A549 (cell line): ENCODE measurements at places on chromosomes 12 and 14.

DNA sequence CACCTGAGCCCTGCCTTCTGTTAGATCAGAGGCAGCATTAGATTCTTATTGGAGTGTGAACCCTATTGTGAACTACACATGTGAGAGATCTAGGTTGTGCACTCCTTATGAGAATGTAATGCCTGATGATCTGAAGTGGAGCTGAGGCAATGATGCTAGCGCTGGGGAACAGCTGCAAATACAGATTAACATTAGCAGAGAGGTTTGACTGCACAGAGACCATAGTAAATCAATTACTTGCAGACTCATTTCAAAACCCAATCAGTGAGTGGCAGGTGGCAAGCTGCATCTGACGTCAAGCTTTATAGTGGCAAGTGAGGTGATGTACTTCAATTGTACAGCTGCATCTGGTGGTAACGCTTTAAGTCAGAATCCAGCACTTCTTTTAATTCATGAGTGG lies 141.6 kb downstream of the GPHN start:
- no peak for DNase-seq

- peak; percentile 39 for DNase-seq
Measured at GRCh38 chr12:47376927-47377326, 297.2 kb upstream of the AMIGO2 start.

- no peak for DNase-seq
Measured at GRCh38 chr12:121798787-121799155, 5.0 kb upstream of the SETD1B start.

DNA sequence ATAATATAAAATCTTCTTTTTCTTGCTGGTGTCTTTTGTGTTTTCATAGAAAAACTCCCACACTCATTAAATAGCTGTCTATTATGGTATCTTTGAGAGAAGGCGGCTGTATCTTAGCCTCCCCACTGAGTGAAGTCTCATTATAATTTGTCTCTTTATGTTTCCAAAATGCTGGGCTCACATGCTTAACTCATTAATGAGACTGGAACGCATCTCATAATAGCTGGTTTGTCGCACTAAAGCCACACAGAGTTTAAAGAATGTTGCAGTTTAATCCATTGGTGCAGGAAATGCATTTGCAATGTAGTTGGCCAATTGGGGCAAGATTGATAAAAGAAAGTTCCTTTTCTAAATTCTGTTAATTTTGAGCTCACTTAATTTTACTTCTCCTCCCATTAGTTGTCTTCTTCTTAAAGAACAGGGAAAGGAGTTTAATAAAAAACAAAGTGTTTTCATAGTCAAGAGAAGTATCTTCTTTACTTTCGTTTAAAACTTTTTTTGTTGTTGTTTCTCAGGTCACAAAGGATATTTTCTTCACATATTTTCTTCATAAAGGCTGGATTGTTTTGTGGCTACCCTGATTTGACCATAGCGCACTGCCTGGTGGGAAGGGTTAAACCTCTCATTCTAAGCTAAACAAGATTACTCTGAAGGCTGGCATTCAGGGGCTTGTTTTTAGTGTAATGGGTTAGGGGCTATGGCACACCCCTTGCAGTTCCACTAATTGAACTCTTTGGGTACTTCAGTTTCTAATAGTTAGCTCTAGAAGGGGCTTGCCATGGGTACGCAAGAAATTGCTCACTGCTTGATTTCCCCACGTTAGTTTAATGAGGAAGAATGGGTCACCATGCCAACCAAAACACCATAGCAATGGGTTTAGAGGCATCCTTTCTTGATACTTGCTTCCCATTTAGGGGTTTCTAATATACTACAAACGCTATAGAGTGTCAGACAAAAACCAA lies 197.0 kb downstream of the TMTC2 start:
- DNase-seq, result no peak

- no peak for DNase-seq
Measured at GRCh38 chr12:2582631-2583030, 212.1 kb upstream of the FKBP4 start.

- DNase-seq, result no peak
Measured at GRCh38 chr14:92340931-92341330, 18.0 kb downstream of the SLC24A4 start.

DNA sequence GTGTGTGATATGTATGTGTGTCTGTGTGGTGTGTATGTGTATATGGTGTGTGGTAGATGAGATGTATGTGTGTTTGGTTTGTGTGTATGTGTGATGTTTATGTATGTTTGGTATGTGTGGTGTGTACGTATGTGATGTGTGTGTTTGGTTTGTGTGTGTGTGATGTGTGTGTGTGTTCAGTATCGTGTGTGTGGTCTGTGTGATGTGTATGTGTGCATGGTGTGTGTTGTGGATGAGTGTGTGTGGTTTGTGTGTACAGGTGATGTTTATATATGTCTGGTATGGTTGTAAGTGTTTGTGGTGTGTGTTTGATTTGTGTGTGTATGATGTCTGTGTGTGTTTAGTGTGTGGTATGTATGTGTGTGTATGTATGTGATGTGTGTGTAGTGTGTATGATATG lies 199.4 kb downstream of the SUDS3 start:
- no peak for DNase-seq
